K562 (cell line): ENCODE measurements at places on chromosomes 4 and X.

GRCh38 chr4:185171373-185172071 is 28.5 kb downstream of the SLC25A4 start:
- DNase-seq: no peak

- no peak for DNase-seq
Measured at GRCh38 chr4:159383562-159383931, 280.7 kb downstream of the RAPGEF2 start.

- DNase-seq: no peak
Measured at GRCh38 chr4:62482355-62482754, 1282.2 kb downstream of the ADGRL3 start.

DNA sequence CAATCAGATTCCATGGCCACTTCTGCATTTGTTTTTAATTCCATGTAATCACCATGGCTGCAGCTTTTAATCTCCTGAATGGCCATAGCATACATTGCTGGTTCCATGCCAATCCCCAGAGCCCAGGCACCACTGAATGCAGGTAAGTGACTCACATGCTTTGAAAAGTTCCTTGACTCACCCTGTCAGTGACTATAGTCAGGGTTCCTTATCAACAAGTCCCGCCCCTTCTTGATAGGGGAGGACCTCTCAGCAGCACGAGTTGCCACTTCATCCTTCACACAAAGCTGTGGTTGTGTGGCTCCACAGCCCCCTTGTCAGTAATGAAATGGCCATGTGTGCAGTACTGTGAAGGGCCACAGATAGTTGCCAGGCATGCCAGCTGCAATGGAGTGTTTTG is 516.6 kb downstream of the PPARGC1A start:
- DNase-seq: peak; percentile 16

DNA sequence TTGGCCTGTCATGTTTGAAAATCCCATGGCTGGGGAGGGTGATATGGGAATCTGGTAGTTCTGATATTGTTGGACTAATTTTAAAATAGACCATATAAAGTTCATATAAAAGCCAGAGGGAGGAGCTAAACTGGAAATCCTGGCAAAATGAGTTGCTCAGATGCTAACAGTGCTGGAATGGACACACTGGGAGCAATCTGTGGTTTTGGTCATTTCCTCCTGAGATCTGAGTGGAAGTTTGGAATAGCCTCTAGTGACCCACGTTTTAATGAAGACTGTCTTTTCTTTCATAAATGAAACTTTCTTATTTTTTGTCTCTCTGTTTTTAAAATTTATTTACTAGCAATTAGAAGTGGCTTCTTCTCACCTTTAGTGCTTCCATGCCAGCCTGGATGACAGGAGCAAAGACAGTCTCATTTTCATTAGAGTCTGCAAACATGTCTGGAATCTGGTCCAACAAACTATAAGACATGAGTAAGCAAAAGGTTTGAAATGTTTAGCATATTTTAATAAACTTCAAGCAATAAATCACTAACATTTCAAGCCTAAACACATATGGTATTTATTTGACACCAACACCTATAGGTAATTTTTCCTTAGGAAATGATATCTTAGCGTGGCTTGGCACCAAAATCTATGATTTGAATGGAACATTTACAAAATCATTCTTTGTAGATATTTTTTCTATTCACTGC is 66.6 kb downstream of the METTL14 start:
- DNase-seq: no peak

GRCh38 chr4:114302472-114302871 is 296.1 kb upstream of the UGT8 start:
- no peak for DNase-seq

- no peak for DNase-seq
Measured at GRCh38 chrX:153608806-153609205, 9.9 kb upstream of the CCNQ start.

GRCh38 chr4:87410679-87411078 is 11.7 kb upstream of the NUDT9 start:
- DNase-seq: no peak

DNA sequence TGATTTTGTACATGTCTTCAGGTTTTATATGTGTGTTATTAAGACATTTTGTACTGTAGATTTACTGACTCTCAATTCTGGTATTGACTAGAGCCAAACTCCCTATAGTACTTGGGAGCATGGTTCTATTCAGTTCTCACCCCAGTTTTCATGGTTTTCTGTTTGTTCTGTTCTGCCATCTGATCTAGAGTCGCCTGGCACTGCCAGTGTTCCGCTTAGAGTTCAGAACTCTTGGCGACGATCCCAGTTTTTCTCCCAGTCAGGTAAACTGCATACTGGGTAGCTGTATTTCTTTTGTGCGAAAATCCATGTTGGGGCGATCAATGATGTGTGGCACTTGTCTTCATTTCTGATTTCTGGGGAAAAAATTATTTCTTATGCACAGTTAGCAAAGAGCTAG is 78.0 kb downstream of the PHOX2B start:
- DNase-seq: no peak

DNA sequence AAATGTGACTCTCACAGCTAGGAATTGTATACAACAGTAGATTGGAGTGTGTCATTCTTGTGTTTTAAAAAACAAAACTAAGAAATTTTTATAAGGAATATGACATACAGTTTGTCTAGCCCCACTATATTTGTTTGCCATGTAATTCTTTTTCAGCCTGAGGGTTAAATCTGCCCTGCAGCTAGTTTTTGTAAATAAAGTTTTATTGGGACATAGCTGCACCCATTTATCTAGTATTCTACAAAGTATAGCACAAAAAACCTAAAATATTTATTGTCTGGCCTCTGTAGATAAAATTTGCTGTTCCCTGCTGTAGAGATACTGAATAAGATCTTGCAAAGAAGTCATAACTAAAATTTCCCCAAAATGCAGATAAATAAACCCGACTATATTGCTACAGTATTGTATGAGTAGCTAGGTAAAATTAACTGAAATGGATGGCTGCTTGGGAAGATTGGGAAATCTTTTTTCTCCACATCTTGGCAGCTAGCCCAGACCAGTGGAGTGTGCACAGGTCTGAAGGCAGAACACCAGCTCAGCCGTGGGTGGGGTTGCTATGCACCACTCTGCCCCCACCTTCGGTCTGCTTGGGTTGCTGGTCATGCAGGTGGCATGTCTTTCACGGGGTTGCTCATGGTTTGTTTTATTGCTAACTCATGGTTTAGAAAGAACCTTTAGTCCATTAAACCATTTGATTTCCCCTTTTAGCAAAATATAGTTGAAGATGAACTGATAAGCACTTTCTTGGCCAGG is 127.9 kb downstream of the KLHL8 start:
- DNase-seq: peak; percentile 48

- peak; percentile 80 for DNase-seq
Measured at GRCh38 chr4:54217642-54218495, 11.2 kb upstream of the PDGFRA start.

DNA sequence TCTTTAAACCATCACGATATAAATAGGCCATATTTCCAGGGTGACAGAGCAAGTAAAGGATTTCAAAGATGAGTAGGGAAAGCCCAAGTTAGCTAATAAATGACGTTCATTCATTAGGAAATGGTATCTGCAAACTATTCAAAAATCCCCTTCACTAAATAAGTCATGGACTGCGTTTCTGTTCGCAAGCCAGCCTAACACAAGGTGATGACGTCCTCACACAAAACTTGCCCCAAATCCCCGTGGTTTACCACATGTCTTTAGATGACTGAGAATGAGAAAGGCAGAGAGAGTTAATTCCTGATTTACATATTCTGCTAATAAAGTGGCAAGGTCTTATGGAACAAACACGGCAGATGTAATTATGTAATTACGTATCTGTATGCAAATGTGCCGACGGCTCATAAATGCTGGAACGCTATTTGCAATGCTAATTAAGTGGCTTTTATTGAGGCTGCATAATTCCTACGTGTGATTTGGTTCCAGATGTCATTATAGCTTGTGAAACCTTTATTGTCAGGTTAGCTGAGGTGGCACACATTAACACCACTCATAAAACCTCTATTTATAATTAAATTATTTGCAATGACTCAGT is 437.7 kb upstream of the FRG1 start:
- no peak for DNase-seq

DNA sequence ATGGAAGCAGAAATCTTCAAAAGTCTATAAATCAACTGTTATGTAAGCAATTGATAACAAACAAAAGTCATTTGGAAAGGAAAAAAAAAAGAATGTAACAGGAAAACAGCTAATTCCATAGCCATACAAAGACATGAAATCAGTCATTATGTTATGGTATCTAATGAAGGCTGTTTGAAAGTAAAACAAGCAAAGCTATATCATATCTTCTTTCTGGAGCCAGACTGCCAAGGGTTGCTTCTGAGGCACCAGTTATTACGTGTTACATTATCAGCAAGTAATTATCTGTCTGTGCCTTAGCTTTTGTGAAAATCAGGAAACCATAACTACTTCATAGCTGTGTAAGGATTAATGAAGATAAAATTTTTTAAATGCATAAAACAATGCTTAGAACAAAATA is 480.2 kb downstream of the FAT4 start:
- no peak for DNase-seq

- DNase-seq: no peak
Measured at GRCh38 chrX:131734621-131735020, 190.7 kb downstream of the OR13H1 start.

- no peak for DNase-seq
Measured at GRCh38 chr4:92101737-92102172, 202.0 kb upstream of the GRID2 start.

- no peak for DNase-seq
Measured at GRCh38 chr4:15690020-15690809, 8.6 kb downstream of the FAM200B start.

DNA sequence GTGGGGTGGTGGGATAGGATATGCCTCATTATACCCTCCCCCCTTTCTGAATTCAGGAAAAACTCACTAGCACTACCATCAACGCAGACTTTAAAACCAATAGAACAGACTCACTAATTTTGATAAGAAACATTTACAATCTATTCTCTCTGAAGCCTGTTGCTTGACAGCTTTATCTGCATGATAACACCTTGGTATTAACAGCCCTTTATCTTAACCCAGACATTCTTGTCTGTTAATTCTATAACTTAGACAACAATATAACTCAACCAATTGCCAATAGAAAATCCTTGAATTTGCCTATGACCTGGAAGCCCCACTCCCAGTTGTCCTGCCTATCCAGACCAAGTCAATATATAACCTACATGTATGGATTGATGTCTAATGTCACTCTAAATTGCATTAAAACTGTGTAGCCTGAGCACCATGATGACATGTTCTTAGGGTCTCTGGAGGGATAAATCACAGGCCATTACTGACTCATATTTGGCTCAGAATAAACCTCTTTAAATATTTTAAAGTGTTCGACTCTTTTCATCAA is 1.5 kb upstream of the UGT2A3 start:
- no peak for DNase-seq

DNA sequence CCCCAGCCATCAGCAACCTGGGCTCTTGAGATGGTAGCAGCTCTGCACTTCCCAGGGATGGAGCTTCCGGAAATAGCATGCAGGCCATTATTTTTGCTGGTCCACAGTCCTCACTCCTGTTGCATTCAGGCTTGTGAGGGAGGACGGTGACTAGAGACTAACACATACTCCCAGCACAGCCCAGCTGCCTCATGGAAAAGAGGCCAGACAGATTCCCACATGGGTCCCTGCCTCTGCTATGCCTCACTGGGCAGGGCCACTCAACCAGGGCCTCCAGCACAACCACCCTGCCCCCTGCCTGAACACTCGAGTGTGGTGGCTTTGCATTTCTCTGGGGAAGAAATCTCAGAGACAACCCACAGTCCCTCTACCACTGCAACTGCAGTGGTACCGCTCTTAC is 1195.1 kb downstream of the PCDH18 start:
- no peak for DNase-seq

DNA sequence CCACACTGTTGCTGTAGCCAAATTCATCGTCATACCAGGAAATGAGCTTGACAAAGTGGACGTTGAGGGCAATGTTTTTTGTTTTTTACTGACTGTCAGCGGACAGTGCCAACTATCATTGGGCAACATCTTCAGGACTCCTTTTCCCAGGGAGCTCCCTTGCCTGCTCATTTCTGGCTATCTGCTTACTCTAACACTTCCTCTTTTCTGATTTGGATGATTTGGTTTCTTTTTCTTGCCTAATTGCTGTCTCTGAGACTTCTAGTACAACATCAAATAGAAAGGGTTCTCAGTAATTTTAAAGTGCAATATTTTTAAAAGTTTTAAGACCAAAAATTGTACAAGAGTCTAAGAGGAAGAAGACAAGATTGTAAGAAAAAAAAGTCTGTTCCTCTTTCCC is 92.0 kb upstream of the KLHL4 start:
- DNase-seq: no peak

DNA sequence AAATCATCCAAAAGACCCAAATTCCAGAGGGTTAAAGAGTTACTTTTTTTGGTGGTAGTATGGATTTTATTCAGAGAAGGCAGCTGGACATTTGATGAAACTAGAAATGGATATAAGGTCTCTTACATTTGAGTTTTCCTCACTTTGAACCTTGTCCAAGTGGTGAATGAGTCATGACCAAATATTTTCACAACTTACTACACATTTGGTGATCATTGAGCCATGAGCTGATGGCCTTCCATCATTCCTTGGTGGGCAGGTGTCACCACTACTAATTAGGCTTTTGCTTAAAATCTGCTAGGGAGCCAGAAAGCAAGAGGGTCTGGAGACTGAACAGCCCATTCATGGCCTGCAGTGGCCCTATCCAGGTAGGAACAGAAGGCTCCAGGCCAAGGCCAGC is 620.2 kb upstream of the INTU start:
- no peak for DNase-seq

DNA sequence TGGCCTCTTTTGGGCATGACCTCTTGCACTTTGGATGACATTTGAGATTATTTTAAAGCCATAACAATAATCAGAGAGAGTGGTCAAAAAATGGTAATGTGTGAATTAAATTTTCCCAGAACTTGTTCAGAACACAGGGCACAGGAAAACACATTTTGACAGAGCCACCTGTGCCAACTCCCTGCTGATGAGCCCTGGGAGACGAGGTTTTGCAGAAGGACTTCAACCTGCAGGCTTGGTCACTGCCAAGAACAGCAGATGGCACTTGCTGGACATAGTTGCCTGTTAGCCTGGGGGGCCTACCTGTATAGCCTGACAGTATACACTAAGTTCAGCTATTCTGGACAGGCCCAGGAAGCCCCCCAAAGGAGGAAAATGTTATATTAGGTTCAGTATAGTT is 277.8 kb upstream of the EMCN start:
- no peak for DNase-seq

DNA sequence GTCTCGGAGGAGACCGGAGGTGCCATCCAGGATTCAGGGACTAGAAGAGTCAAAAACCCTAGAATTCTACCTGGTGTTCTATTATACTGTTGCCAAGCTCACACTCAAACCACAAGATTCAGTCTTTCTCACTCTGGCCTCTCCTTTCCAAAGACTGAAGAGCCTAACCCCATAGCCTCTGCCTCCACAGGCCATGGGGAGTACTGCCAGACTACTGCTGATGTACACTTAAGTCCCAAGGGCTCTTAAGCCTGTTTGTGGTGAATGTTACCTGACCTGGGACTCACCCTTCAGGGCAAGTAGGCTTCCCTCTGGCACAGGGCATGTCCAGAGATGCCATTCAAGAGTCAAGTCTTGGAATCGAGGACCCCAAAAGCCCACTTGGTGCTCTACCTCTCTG is 58.9 kb upstream of the IRS4 start:
- no peak for DNase-seq
